Bronchial epithelial cell (primary cell): ENCODE measurements at places on chromosomes 5 and 9.

DNA sequence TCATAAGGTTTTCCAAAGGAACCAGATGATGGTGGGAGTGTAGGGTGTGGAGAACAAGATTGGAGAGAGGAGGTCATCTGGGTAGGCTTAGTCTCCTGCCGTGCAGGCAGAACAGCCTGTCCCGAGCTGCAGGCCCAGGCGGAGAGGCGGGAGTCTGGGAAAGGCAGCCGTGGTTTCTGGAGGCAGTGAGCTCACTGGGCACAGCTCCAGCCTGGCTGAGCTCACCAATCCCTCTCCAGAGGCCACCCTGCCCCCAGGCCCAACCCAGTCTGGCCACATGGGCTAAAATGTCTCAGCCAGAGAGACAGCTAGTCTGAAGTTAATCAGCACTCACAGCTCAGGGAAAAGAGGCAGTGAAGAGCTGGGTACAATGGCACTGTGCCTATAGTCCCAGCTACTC lies 12.3 kb downstream of the P4HA2 start:
- peak; percentile 95 for DNase-seq

DNA sequence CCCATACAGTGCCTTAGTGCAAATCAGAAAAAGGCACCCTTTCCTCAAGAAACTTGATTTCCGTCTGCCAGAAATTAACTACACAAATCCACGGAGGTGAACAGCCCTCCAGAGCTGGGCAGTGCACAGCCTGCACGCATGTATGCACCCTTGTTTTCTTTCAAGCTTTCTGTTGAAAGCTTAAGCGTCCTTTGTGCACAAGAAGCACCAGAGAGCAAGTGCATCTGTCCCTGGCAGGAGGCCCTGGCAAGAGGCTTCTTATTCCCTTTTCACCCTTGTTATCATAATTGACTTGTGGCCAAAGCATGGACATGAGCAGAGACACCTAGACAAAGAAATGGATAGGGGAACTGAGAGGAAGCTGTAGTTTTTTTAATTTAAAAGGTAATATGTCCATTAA lies 47.4 kb upstream of the ATG10 start:
- no peak for DNase-seq

GRCh38 chr9:101427358-101427757 lies 8.2 kb downstream of the ALDOB start:
- no peak for DNase-seq

- peak; percentile 36 for DNase-seq
These were observed 9.9 kb downstream of the PTCH1 start for GRCh38 chr9:95506678-95507463.

GRCh38 chr9:7245976-7246580 lies 488.3 kb downstream of the KDM4C start:
- no peak for DNase-seq

DNA sequence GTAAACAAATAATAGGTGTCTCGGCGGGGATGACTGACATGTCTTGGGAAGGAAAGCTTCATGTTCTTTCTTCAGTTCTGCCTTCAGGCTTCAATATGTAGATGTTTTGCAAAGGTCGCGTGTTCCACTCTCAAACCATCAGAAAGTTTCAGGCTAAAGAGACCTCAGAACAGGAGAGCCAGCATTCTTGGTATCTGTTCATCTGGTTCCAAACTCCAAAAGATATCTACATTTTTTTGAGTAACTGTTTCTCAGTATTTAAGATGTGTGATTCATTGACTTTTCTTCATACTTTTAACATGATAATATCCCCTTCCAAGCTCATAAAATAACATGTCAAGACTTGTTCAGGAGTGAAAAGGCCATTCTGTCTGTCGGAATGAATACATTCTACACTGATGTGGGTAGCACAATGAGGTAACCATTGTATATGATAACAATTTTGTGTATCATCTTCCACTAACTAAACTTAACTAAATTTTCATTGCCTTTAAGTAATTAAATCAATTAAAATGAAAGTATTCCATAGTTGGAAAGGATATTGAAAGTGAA lies 183.6 kb downstream of the CFAP90 start:
- peak; percentile 94 for DNase-seq

- DNase-seq: peak; percentile 77
These were observed 213.4 kb downstream of the ATPSCKMT start for GRCh38 chr5:10036136-10036815.

- DNase-seq: no peak
These were observed 24.5 kb upstream of the APC start for GRCh38 chr5:112713206-112713605.

DNA sequence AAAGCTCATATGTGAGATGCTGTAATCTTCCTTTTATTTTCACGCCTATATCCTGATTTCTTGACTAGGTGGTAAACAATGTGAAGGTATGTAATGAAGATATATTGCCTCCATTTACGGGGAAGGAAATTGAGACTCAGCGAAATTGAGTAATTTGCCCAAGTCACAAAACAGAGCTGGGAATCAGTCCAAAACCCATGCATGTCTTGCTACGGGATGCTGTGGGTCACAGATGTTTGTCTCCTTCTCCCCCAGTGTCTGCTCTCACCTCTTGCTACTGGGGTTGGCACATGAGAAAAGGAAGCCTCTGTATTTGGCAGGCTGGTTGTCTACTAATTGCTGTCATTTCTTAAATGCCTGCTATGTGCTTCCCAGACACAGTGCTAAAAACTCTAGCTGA lies 53.7 kb upstream of the TEX48 start:
- no peak for DNase-seq

DNA sequence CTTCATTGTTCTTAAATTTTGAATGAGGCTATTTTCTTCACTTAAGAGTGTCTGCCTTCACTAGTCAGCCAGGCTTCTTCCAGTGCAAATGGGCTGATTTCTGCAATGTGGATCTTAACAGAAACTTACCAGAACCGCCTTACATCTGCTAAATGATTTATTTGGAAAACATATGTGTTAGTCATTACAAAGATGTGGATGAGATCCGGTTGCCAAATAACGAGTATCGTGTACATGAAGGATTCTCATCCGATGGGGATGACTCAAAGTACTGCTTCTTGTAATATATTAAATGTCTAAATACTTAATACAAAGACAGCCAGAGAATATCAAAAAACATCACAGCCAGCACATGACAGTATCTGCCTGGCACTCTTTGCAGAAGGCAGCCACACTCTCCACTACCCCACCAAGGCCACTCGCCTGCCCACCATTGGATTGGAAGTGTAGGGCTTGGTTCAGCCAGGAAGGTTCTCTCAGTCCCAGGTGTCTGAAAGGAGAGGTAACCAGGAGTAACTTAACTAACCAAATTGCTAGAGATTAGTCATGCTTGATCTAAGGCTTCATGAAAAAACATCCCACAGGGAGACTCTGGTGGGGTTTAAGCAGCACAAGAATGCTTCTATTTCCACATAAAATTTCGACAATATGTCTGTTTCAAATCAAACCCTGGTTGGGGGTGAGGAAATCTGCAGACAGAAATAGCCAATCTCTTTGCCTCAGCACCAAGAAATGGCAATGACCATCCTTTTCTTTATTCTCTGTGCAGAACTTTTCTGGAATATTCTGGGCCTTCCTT lies 174.8 kb downstream of the GADD45G start:
- DNase-seq: no peak
